ENCODE measurements at places on chromosomes 7 and 10.

GRCh38 chr10:127415901-127416581 is 133.1 kb upstream of the NPS start:
- DNase-seq, result no peak

DNA sequence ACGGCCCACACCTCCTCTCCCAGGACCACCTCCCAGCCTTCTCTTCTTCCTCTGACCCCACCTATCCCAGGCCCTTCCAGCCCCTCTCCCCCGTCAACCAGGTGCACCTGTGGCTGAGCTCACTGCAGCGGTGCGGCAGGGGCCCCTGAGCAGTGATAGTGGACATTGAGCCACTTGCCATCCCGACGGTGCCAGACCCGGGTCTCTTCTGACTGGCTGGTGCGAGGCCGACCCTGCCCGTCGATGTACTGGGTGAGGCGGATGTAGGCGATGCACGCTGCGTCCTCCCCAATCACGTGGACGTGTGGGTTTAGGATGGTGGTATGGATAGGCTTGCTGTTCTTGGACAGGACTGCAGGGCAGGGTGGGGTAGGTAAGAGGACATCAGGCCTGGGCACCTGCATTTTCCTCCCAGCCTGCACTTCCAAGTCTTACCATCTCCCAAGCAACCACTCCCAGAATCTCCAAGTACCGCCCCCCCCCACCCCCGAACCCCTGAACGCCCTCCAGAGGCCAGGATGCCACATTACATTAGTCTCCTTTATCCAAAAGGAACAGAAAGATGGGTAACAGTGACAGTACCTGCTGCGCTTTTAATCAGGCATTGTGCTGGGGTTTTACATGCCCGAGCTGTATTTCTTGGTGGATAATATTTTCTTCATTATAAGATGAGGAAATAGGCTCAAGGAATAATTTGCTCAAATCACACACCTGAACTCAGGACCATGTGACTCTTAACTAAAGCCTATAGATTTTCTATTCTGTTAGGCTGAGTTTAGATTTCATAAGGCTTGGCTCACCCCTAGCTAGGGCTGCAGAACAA is 3.7 kb upstream of the NDST2 start:
- no peak for DNase-seq

GRCh38 chr10:36109399-36110023 is 467.4 kb upstream of the FZD8 start:
- no peak for DNase-seq

GRCh38 chr7:157589680-157590079 is 252.9 kb downstream of the DNAJB6 start:
- peak; percentile 8 for DNase-seq

DNA sequence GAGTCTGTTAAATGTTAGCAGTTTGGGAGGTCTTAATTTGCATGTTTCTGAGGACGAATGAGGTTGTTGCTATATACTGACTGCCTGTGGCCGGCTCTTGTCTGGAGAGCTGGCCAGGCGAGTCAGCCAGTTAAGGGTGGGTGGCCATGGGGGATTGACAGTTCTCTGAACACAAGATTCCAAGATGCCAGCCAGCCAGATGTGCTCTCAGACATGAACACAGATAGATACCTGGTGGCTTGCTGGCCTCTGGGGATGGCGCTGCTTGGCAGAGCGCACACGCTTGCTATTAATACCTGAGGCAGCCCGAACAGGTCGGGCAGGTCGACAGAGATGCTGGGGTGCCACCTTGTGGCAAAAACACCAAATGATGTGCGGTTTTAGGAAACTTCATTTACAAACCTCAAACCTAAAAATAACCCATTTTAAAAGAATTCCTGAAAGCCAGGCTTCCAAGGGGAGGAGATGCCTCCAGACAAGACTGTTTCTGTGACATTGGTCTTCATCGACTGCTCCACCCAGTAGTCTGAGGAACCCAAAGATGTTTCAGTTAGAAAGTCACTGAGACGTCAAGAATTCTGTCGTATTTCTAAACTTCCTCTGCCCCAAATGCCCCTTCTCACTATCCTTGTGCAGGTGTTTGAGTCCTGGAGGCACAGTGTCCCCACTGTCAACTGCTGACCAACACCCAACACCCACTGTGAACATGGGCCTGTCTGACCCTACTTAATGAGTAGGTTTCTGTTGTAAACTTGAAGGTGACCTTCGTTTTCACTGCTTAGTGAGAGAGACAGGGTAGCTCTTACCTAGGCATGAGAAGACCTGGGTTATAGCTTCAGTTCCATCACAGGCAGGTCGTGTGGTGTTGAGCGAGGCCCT is 123.4 kb downstream of the NT5C2 start:
- peak; percentile 70 for DNase-seq

- DNase-seq, result no peak
Observed at GRCh38 chr10:31554556-31554955, 235.5 kb downstream of the ZEB1 start.

DNA sequence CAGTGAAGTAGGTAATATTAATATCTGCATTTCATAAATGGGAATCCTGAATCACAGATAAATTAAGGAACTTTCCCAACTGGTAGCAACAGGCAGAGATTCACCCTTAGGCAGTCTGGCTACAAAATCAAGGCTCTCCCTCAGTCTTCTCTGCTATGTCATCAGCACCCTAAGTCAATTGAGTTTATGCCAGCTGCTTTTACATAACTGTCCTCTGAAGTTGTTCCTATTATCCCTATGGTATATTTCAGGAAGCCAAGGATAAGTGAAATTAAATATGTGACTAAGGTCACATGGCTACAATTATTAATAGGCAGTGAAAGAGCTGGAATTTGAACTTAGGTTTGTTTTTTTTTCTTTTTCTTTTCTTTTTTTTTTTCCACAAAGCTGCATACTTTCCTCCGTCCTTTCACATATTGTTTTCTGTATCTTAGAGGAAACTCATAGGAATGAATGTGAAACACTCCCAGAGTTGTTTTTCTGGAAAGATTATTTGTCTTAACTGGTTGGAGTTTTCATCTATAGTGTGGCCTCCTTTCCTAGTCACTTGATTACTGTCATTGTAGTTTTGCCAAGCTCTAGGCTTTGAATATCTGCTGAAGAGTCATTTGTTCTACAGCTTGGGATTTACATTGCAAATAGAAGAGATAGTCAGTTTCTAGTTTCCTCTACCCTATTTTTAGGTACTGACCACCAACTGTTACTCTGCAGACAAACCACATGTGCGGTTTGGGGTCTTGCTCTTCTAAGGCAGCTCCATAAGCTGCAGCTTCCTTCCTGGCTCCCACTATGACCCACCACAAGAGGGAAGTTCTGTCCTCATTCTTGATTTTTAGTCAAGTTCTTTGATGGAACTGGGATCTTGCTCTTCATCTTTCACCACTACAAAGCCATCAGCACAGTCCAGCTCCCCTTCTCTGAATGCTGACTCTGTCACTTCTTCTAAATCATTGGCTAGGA is 338.0 kb upstream of the KIAA1217 start:
- DNase-seq, result no peak

- DNase-seq, result no peak
Observed at GRCh38 chr7:12161146-12161545, 49.9 kb upstream of the TMEM106B start.

DNA sequence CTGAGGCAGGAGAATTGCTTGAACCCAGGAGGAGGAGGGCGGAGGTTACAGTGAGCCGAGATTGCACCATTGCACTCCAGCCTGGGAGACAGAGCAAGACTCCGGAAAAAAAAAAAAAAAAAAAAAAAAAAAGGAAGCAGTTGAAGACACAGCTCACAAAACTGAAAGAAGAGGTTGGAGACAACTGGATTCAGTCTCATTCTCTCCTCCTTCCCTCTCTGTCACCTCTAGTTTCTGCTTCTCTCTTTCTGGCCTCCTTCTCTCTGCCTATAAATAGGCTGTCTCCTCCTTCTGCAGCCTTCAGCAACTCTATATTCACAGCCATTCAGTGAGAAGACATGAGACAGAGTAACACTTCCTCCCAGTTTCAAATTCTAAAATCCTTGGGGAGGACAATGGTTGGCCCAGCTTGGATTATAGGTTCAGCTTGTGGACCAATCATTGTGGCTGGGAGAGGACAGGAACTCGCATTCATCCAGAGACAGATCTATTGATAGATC is 125.6 kb upstream of the HABP2 start:
- no peak for DNase-seq

GRCh38 chr7:76409537-76409936 is at the start of gene SSC4D:
Gene SSC4D, minus strand, starts transcription at chr7:76409697. Its CDS starts 5,258 bp downstream, at chr7:76404439.
- DNase-seq, result no peak

DNA sequence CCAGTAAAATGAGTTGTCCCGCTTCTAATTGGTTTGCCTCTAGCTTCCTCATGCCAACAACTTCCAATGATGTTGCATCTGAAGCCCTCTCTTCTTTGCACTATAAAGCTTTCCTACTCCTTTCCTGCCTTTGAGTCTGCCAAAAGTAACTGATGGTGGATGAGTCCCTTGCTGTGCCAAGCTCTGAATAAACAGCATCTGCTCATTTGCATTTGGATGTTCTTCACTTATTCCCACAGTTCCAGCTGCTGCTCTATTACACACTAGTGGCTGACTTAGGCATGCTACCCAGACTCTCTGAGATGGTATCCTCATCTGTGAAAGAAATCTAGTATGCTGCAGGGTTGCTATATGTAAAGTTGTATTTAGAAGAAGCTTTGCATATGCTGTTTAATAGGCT is 24.9 kb downstream of the SFR1 start:
- no peak for DNase-seq

GRCh38 chr10:122097935-122098334 is 109.0 kb downstream of the TACC2 start:
- no peak for DNase-seq

- DNase-seq, result no peak
Observed at GRCh38 chr10:99993701-99994689, 15.8 kb downstream of the DNMBP start.

DNA sequence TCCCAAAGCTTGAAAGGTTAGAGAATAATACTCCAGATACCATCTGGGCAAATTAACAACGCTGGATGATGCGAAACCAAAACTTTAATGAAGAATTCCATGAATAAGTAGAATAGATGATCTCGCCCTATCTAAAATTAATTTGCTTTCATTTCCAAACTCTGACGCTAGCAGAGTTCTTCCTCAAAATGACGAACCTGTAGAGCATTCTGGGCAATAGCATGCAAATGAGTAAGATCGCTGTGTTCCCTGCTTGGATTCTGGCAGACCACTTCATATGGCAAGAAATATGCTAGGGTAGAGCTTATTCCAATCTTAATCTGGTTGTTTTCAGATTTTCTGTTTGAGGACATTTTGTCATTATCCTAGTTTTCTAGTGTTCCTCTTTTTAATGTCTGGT is 36.1 kb upstream of the SMNDC1 start:
- DNase-seq, result no peak

- no peak for DNase-seq
Observed at GRCh38 chr7:135712182-135712782, 15.7 kb downstream of the SLC13A4 start.

DNA sequence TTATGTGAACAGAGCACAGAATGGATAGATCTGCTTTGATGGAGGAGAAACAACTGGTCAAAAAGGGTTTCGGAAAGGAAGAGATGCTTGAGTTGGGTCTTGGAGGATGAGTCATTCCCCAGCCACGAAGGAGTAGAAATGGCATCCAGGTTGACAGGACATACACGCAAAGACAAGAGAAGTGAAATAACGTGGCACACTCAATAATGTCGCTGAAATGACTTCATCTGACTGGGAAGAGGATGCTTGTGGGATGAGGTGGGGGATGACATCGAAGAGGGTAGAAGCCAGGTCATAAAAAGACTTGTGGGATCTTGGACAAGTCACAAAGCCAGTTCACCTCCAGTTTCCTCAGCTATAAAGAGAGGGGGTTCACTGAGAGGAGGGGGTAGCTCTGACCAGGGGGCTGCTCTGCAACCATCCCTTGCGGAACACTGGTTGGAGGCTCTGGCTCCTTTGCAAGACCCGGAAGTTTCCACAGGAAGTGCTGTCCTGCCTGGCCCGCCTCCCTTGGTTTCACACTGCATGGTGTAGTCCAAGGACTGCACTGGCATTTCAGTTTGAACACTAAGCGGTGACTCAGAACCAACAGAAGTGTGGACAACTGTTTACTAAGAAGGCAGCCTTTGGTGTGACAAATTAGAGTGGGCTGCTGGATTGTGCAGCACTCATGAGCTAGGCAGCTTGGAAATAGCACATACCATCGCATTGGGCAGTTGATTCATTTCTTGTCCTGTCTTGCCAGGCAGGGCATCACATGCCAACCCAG is 189.9 kb upstream of the ADO start:
- no peak for DNase-seq

- no peak for DNase-seq
Observed at GRCh38 chr7:44058759-44059218, 6.6 kb downstream of the PGAM2 start.

DNA sequence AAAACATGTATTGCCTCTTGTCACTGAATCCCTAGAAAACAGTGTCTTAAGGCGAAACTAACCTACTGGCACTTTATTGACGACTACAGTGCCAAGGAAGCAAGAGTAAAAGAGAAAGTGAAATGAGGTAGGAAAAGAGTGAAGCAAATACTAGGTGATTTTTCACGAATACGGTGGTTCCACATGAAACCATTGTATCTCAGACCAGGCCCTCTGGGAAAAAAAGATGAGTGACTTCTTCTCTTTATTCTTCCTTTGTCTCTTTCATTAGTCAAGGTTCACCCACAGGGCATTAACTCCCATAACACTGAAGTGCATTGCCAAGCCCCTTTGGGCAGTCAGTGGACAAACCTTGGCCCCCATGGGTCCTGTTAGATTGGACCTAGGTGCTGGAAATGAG is 16.2 kb upstream of the MACC1 start:
- DNase-seq, result no peak

Measured in glutamatergic neuron (in vitro differentiated cells).